Thoracic aorta endothelial cell (primary cell): ENCODE measurements at places on chromosomes 12 and 14. TPM values are rescaled to one million over a fixed set of nuclear protein-coding genes. Genes with fewer than 3 reads are reported as not detected.

PTPRO gene
- not detected in 2 replicates for total RNA-seq

KRT74 gene
- total RNA-seq = not detected in 2 replicates

PMCH gene
- 0.36 and 1.9 TPM in 2 replicates for total RNA-seq

TROAP gene
- total RNA-seq = 20.1 and 40.5 TPM in 2 replicates

TAS2R7 gene
- 0.13 and 0.14 TPM in 2 replicates for total RNA-seq

C12orf57 gene
- 64.9 and 76.2 TPM in 2 replicates for total RNA-seq

SMCO2 gene
- 0.50 and 0.80 TPM in 2 replicates for total RNA-seq
